Kidney (tissue), 22 donors: ENCODE measurements at places on chromosomes 2 and 18. TPM values are rescaled to one million over a fixed set of nuclear protein-coding genes. Genes with fewer than 3 reads are reported as not detected.

GRCh38 chr2:23449413-23449812, 64.4 kb downstream of the KLHL29 start:
- no peak for DNase-seq

DNA sequence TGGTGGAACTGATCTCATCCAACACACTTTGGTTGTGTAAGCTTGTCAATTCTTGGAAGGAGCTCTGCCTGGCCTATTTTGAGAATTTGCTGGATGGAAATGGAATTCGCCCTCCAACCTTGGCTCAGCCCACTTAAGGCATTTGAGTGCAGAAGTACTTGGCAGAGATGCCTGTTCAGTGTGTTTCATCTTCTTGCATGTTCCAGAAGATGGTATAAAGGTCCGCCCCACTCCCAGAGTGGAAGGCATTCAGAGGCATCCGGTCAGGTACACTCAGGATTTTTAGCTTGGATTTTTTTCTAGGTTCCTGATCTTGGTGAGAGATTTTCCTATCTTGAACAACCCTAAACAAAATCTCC, 61.3 kb upstream of the TXNDC2 start:
- DNase-seq: no peak

DNA sequence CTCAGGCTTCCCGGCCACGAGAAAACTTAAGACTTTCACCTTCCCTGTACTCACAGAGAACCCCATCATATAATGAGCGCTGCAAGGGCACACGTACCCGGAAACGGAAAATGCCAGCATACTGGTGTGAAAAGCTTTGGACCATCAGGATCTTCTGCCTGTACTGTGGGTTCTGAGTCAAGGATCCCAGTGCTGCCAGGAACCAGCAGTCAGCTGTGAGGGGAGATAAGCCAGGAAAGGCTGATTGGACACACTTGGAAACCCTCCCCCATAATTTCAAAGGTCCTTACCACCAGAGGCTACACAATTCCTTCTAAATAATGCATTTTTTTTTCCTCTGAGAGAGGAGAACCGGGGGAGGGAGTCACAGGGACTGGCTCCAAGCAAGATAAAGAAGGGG, 31.4 kb downstream of the CAPN13 start:
- DNase-seq: no peak

DNA sequence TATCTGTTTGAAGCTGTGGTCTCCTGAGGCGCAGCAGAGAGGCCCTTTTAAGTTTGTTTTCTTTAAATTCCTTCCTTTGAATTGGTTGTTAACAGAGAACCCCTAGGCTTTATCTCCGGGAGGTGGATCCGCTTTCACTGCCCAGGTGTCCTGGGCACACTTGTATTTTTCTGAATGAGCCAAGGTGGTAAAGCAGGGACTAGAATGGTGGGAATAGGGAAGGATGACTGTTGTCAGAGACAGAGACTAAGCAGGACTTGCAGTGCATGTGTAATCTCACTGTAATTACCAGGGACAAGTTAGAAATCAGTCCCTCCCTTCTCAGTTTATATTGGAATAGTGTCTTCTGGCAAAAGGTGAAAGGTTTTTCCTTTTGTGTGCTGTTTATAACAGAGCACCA, 72.8 kb downstream of the PHLPP1 start:
- DNase-seq: no peak

The WNT6 gene
- 0.75 TPM for polyA plus RNA-seq

The CLIP4 gene
- polyA plus RNA-seq: 7.8 TPM

The CCNYL1 gene
- 6.7 TPM for polyA plus RNA-seq
